ENCODE measurements at places on chromosomes 12 and 14.

GRCh38 chr14:102396521-102396920, 33.8 kb downstream of the TECPR2 start:
- peak; percentile 37 for DNase-seq

- DNase-seq, result peak; percentile 22
Measured at GRCh38 chr14:54803926-54804537, 98.6 kb downstream of the GCH1 start.

- DNase-seq, result no peak
Measured at GRCh38 chr12:75047885-75048525, 161.6 kb downstream of the KCNC2 start.

DNA sequence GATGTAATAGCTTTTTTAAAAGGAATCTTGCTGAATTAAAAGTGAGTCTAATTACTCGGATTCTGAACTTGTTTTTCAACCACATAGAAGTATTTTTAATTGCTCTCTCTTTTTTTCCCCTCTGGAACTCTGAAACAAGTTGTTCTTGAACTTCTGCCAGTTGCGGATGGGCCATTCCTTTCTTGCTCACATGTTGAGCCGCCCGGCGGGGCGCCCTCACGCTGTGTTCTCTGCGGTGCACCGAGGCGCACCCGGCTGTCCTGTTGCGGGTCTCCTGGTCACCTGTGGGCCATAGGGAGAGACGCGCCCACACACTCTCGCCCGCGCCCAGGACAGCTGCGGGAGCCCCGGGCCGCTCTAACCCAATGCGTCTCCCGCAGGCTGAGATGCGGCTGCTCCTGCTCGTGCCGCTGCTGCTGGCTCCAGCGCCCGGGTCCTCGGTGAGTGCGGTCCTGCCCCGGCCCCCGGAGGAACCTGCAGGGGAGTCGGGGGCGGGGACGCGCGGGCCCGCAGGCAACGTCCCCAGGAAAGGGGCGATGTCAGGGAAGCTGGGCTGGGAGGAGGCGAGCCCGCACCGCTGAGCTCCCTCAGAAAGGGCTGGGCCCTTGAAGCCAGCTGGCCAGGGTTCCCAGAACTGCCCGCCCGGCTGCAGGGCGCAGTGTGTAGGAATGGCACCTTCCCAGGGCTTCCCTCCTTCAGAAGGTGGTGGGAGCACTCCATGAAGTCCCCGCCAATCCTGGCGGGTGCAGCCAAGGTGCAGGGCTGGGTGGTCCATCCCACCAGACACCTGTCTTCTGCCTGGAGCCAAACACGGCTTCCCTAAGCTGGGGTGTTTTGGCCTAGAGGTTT, 2.3 kb downstream of the PAPLN start:
- DNase-seq, result peak; percentile 56

DNA sequence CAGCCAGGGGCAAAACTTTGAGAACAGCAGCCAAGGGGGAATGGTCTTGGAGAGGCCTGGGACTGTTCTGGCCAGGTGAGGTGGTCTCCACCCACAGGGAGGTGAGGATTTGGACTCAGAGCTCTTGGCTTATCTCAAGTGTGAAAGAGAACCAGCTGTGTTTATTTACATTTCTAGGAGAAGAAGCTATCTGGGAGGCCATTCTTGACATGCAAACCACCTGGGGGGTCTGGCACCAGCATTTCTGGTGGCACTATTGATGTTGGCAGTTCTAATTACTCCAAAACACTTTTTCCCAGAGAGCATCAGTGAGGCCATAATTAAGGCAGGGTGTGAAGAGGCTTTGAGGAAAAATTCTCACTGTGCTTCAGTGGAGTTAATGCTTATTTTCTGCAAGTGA, 95.1 kb downstream of the CAND1 start:
- DNase-seq, result no peak

DNA sequence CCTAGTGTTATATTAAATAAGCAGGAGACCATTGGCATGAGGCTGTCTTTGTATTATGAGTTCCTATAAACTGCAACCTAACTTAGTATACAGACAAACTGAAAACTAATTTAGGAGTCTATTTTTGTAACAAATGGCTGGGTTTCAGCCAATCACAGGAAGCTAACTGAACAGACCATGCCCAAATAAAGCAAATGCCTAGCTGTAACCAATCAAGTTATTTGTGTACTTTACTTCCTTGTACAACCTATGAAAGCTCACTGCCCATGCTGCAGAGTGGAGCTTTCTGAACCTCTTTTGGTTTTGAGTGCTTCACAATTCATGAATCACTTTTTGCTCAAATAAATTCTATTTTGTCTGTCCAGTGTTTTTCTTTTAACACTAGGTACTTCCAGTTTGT, 41.6 kb downstream of the GUCY2C start:
- DNase-seq, result no peak

GRCh38 chr12:42237853-42238239, 202 bp downstream of the YAF2 start:
- no peak for DNase-seq

- DNase-seq, result no peak
Measured at GRCh38 chr12:122306407-122306806, 40.1 kb upstream of the VPS33A start.

GRCh38 chr12:20489645-20490044, 121.3 kb downstream of the PDE3A start:
- DNase-seq, result no peak

GRCh38 chr14:71336489-71337192, 429.4 kb downstream of the PCNX1 start:
- DNase-seq, result no peak

- DNase-seq, result peak; percentile 56
Measured at GRCh38 chr12:57161491-57161890, 14.1 kb upstream of the LRP1-AS start.

GRCh38 chr12:53090105-53090504, 7.4 kb upstream of the IGFBP6 start:
- DNase-seq, result no peak

DNA sequence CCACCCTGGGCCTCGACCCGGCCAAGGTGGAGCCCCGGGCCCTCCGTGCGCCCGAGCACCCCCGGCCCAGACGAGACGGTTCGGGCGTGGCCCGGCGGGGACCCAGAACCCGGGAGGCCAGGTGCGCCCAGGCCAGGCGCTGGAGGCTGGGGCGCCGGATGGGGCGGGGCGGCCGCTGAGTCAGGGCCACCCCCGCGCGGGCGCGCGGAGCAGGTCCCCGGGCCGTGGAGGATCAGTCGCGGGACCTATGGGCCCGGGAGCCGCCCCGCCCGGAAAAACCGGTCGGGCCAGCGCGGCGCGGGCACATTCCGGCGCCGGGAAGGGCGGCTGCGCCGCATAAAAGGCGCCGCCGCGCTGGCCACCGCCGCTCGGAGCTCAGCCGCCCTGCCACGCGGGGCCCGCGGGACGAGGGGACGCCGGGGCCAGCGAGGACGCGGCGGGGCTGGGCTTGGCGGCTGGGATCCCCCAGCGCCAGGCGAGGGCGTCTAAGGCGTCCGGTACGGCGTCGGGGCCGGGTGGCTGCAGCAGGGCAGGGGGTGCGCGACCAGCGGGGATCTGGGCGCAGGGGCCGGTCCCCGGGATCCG, 21.5 kb upstream of the KIF26A start:
- no peak for DNase-seq

Data from EL (cell line).